Stimulated activated CD4-positive, alpha-beta T cell treated with anti-CD3 and anti-CD28 coated beads, Interleukin-4, amount 100 ng/mL, for 24 hours (primary cell): ENCODE measurements at places on chromosomes 11 and 22.

GRCh38 chr22:46430961-46431838, 95.7 kb downstream of the TRMU start:
- DNase-seq: no peak

- no peak for DNase-seq
Observed at GRCh38 chr11:62141111-62142042, 17.6 kb downstream of the INCENP start.

DNA sequence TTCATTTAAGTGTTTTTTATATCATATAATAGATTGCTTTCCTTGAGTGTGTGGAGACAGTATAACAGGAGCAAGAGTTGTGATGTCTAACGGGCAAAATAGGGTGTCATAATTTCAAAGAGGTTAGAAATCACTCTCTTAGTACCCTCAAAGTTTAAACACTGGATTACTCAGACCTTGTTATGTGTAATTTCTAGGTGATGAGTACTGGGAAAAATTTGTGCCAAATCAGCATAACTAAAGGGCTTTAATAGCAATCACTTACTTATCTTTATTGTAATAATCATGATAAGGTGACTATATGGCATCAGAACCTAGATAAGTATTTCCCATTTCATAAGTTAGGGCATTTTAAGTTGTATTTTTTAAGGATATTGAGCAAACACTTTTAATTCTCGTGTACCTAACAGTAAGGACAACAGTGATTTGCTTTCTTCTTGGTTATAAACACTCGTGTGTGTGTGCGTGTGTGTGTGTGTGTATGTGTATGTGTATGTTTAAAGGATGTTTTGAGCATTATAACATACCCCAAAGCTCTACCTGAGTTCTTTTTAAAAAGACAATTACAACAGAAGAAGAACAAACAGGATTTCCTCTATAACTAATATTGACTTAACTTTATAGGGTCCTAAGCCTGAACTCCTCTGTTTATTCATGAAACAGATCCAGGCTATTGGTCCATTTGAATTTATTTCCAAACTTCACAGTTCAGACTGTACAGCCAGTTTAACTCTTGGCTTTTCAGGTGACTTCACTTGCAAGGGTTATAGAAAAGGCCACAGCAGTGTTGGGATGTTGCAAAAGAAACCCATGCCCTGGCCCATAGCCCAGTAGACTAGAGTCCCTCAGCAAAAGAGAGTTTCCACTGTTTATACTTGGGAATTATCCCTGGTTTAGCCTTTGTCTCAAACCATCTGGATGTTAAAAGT, 23.7 kb upstream of the PDE3B start:
- no peak for DNase-seq

GRCh38 chr11:15166204-15166603, 51.5 kb downstream of the INSC start:
- DNase-seq: no peak

DNA sequence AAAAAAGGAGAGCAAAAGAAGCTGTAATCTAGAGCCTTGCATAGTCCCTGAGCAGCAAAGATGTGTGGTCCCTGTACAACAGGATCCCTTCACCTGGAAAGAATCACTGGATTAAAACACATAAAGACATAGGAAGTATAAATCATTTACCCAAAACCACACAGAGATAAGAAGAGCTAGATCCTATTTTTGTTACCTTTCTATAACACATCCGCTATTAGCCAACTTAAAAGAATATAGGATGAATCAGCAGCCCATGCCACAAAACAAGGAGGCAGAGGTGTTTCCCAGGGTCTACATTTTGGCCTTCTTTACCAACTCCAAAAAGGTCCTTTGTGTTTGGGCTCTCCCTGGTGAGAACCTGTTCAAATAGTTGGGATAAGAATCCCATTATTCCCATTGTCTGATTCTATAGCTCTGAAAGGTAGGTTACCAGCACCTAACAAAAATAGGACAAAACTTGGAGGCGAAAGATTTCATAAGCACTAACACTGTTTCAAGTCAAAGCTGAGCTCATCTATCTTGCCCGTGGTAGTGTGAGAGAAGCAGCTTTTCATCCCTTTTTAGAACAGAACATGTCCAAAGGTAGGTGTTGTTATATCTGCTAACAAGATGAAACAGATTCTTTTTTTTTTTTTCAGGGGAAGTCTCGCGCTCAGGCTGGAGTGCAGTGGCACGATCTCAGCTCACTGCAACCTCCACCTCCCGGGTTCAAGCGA, 26.8 kb downstream of the PAK1 start:
- DNase-seq: no peak

- DNase-seq: no peak
Observed at GRCh38 chr22:17927062-17927461, 97.3 kb downstream of the MICAL3 start.
